Astrocyte (in vitro differentiated cells and primary cell): ENCODE measurements at places on chromosomes 2 and 18. TPM values are rescaled to one million over a fixed set of nuclear protein-coding genes. Genes with fewer than 3 reads are reported as not detected.

- no peak for DNase-seq
Observed at GRCh38 chr2:210655229-210655975, 99.0 kb downstream of the CPS1 start.

DNA sequence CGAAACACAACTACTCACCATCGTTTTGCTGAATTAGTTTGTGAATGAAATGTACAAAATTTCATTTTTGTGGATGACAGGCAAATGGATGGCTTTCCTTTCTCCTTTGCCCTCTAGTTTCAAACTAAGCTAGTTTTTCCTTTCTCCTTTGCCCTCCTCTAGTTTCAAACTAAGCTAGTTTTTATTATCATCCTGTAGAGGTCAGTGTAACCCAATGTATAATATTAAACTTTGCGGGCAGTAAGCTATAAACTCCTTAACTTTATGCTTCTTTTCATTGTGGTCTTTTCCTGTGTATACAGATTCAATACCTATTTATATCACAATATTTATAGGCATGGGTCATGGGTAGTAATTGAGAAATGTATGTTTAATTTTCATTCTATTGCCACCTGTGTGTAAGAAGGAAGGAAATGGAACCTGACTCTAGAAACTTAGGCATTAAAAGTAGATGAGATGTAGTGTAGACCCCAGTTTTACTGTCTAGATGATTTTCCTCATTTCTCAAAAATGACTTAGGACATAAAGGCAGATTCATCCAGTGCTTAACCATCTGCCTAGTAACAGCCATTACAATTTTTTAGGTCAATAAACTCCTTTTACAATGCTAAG, 58.1 kb downstream of the MAP3K19 start:
- peak; percentile 10 for DNase-seq

- no peak for DNase-seq
Observed at GRCh38 chr18:45764000-45764686, 40.2 kb downstream of the SLC14A1 start.

The TRIM43 gene
- total RNA-seq = 0.70 TPM in 1 of 2 replicates, not detected in the other
